ENCODE measurements at places on chromosomes 2 and 18. TPM values are rescaled to one million over a fixed set of nuclear protein-coding genes. Genes with fewer than 3 reads are reported as not detected.

GRCh38 chr18:32372381-32373061 is 98.2 kb downstream of the GAREM1 start:
- no peak for DNase-seq

Gene CLIP4
- total RNA-seq, result 61.1 TPM

Gene PHOSPHO2
- 5.5 TPM for total RNA-seq

DNA sequence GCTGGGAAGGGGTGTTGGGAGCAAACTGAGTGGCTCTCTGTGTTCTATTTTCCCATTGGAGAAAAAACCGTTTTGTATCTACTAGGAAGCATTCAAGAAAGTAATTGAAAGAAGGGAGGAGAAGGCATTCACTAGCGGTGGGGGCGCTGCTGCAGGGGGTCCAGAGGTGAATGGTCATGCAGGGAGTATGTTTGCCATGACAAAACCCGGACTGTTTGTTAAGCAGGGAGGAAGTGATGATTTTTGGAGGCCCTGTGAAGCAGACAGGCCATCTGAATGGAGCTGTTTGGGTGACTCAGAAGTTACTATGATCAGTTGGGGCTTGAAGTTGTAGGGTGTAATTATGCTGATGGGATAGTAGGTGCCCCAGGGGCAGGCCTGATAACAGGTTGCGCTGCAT is 7.0 kb downstream of the TAF4B start:
- DNase-seq, result no peak

GRCh38 chr18:78071776-78072175 is 822.1 kb downstream of the GALR1 start:
- no peak for DNase-seq

Gene SAG
- total RNA-seq, result not detected

DNA sequence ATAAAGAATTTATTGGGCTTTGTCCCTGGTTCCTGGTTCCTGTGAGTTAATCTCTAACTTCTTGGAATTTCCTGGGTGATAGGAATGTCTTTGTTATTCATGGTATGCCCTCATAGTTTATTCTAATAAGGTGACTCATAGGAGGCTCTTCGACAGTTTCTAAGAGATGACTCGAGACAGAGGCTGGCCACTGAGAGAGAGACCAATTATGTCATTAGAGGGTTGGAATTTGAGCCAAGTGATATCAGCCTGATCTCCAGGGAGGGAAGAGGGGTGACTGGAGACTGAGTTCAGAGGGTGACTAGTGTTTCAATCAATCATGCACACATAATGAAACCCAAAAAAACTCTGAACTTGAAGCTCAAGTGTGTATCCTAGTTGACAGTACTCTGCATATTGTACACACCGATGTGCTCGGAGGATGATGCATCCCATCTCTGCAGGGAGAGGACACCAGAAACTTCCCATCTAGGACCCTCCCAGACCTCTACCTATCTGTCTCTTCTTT is 185.7 kb downstream of the MTCL1 start:
- DNase-seq, result no peak

- DNase-seq, result no peak
These were observed 102.0 kb downstream of the RIT2 start for GRCh38 chr18:43013486-43013885.

DNA sequence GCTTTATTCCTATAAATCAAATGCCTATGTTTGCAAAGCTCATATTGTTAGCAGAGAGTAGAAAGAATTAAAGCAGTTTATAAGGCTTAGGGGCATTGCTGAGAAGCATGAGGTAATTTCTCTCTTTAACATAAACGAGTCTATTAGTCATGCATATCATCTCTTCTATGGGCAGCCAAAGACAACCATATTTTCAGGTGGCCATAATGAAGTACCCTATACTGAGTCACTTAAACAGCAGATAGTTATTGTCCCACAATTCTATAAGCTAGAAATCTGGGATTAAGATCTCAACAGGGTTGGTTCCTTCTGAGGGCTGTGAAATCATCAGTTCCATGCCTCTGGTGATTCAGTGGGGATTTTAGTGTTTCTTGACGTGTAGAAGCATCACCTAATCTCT is 277.5 kb downstream of the NR4A2 start:
- no peak for DNase-seq

Gene ATP8B1
- total RNA-seq, result 30.7 TPM

- DNase-seq, result no peak
These were observed 638 bp downstream of the RPS7 start for GRCh38 chr2:3575534-3576262.

- DNase-seq, result no peak
These were observed 46.5 kb downstream of the NCK2 start for GRCh38 chr2:105791229-105791628.

GRCh38 chr2:122856696-122857095 is 1101.2 kb downstream of the TSN start:
- no peak for DNase-seq

Gene IL36A
- total RNA-seq, result not detected

DNA sequence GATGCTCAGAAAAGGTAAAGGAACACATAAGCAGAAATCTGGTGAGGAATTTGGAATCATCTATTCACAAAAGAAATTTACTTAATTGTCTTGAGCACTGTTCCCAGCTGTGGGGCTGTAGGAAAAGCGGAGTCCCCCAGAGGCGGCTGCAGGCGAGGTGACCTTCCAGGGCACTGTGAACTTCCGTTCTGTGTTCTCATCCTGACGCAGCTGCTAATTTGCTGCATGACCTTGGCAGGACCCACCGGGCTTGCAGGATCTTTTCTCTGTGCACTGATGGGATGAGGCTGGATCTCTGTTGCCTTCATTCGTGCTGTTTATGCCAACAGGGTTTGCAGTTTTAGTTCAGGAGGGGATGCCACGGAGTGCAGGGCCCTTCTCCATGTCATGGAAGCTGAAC is 301.9 kb upstream of the MYT1L start:
- DNase-seq, result no peak

- no peak for DNase-seq
These were observed 96.3 kb upstream of the TANK start for GRCh38 chr2:161063946-161064306.
